ENCODE measurements at places on chromosomes 13 and 19. TPM values are rescaled to one million over a fixed set of nuclear protein-coding genes. Genes with fewer than 3 reads are reported as not detected.

Gene SELENOV
- 2.5 TPM for total RNA-seq

Gene HPN
- 0.79 TPM for total RNA-seq

Gene B3GLCT
- 12.9 TPM for total RNA-seq

Gene TUBA3C
- total RNA-seq: 306 TPM

Gene ZNF331
- 36.5 TPM for total RNA-seq

Gene FKRP
- 33.0 TPM for total RNA-seq

Gene CACNG8
- total RNA-seq: 0.94 TPM

Gene SPACA4
- total RNA-seq: 147 TPM

Gene RETN
- not detected for total RNA-seq

- H3K27me3 ChIP-seq: no peaks in the 10 kb centered on the region
- no peak for DNase-seq
- no peaks in the 10 kb centered on the region for H3K36me3 ChIP-seq
- no peaks in the 10 kb centered on the region for H3K4me1 ChIP-seq
- H3K4me3 ChIP-seq: no peak overlapping the region
Observed at GRCh38 chr13:32857689-32858088, 158.5 kb upstream of the KL start.

- H3K27me3 ChIP-seq: no peaks in the 10 kb centered on the region
- H3K4me3 ChIP-seq: no peak overlapping the region
- no peaks in the 10 kb centered on the region for H3K36me3 ChIP-seq
- H3K4me1 ChIP-seq: peaks cover 10% of the 10 kb centered on the region
- no peak overlapping the region for H3K27ac ChIP-seq
- DNase-seq: no peak
Observed at GRCh38 chr19:1896508-1896907, 8.7 kb upstream of the ADAT3 start.

- peak overlapping the region; percentile 89 for H3K27ac ChIP-seq
- H3K4me1 ChIP-seq: no peaks in the 10 kb centered on the region
- no peaks in the 10 kb centered on the region for H3K27me3 ChIP-seq
- H3K4me3 ChIP-seq: peak overlapping the region; percentile 62
Observed at GRCh38 chr19:50357178-50358100, 8.0 kb downstream of the NAPSA start.

DNA sequence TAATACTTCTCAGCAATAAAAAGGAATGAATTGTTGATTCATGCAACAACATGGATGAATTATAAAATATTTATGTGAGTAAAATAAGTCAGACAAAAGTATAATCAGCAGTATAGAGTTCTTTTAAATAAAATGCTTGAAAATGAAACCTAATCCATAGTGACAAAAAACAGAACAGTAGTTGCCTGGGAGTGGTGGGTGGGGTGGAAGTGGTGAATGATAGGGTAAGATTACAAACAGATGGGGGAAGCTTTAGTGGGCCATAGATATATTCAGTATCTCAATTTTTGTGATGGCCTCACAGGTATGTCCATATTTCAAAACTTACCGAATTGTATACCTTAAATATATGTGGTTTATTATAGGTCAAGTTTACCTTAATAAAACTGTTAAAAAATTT is 124.9 kb upstream of the UBL3 start:
- DNase-seq: no peak
- no peak overlapping the region for H3K4me3 ChIP-seq
- H3K36me3 ChIP-seq: no peaks in the 10 kb centered on the region
- H3K27ac ChIP-seq: no peak overlapping the region

DNA sequence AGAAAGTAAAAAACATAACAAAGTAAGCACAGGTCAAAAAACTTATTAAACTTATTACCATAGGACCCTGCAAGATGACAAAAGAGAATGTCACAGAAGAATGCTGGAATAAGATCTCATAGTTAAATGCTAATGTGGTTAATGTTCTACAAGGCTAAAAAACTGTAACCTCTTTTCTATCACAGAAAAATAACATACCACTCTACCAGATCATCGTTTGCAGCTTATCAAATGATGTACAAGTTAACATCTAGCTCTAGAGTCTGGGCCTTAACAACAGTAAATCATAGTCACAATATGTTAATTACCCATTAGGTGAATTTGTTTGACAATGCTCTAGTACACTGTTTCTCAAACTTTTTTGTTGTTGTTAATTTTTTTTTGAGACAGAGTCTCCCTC is 53.0 kb downstream of the NUFIP1 start:
- H3K36me3 ChIP-seq: no peaks in the 10 kb centered on the region
- H3K4me1 ChIP-seq: peaks cover 8% of the 10 kb centered on the region
- H3K27ac ChIP-seq: no peak overlapping the region
- H3K27me3 ChIP-seq: no peaks in the 10 kb centered on the region
- DNase-seq: no peak
- no peak overlapping the region for H3K4me3 ChIP-seq

- no peak for DNase-seq
- no peaks in the 10 kb centered on the region for H3K36me3 ChIP-seq
- H3K27ac ChIP-seq: no peak overlapping the region
- H3K4me3 ChIP-seq: no peak overlapping the region
- no peaks in the 10 kb centered on the region for H3K4me1 ChIP-seq
- H3K27me3 ChIP-seq: no peaks in the 10 kb centered on the region
Observed at GRCh38 chr13:110568612-110569011, 7.1 kb upstream of the RAB20 start.

DNA sequence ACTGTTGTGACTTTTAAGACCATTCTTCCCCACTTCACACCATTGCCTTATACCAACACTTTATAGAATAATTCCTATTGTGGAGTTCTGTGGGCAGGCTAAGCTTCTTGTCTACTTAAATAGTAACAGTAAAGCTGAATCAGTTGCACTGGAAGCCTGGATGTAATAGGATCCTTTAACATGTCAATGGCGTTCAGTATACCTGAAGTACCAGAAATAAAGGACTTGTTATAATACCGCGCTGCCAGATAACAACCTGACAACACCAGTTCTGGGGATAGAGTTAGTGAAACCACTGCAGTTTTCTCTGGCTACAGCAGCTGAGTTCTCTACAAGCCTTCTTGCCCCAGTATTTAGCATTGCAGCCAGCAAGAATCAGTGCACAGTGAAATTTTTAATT is 52.0 kb upstream of the TNFRSF19 start:
- H3K27me3 ChIP-seq: no peaks in the 10 kb centered on the region
- no peak overlapping the region for H3K4me3 ChIP-seq
- no peaks in the 10 kb centered on the region for H3K4me1 ChIP-seq
- no peaks in the 10 kb centered on the region for H3K36me3 ChIP-seq

GRCh38 chr19:1739960-1740629 is 13.2 kb upstream of the ONECUT3 start:
- no peak overlapping the region for H3K27ac ChIP-seq
- H3K4me1 ChIP-seq: no peaks in the 10 kb centered on the region
- H3K36me3 ChIP-seq: no peaks in the 10 kb centered on the region
- no peak overlapping the region for H3K4me3 ChIP-seq

DNA sequence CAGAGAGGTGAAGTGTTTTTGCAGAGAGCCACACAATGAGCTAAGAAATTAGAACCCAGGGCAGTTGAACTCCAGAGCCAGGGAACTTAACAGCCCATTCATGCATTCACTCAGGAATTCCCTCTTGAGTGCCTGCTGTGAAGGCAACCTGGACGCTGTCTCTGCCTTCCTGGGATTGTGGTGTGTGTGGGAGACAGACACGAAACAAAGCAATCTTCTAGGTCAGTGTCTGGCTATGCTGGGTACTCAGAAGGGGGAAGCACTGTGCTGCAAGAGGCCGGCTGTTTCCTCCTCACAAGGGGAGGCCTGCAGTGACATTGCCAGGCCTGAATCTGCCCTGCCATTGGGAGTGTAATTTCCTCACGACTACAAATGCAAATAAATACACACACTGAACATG is 9.7 kb downstream of the BCKDHA start:
- H3K36me3 ChIP-seq: no peaks in the 10 kb centered on the region
- H3K27ac ChIP-seq: no peak overlapping the region
- peak; percentile 56 for DNase-seq

DNA sequence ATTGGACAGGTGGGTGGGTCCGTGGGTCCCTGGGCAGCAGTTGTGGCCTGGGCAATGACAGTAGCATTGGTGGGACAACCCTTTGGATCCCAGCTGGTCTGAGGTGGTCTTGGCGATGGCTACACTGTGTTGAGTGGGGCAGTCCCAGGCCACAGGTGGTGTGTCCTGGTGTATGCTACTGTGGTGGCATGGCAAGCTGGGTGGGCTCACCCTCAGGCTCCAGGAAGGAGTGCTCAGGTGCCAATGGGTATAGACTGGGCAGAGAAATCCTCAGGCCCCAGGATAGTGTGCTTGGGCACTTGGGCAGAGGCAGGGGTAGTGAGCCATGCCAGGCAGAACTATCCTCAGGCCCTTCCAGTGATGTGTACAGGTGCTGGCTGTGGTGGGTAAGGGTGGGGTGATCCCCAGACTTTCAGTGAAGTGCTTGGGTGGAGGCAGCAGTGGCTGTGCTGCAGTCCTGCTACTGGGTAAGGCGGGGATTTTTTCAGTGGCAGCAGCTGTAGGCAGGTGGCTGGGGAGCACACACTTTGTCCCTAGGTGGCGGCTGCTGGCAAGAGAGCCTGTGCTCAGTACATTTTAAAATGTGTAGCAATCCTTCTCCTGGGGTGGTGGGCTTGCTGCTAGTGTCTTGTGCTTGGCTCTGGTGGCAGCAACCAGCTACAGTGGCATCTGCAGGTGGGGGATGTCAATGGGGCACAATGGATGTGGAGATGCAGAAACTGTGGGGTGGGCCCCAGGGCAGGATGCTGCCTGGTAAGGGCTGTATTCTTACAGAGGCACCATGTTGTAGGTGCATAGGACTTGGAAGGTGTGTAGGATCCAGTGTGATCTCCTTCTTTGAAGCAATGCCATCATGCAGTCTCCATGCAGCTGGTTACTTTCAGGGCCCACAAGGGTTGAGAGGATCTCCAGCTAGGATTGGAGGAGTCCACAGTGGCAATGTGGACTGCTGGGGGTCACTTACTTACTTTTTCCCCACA is 64.9 kb downstream of the DNAJC3 start:
- H3K27me3 ChIP-seq: no peaks in the 10 kb centered on the region
- no peak overlapping the region for H3K4me3 ChIP-seq
- H3K4me1 ChIP-seq: no peaks in the 10 kb centered on the region
- no peaks in the 10 kb centered on the region for H3K36me3 ChIP-seq
- H3K27ac ChIP-seq: no peak overlapping the region

DNA sequence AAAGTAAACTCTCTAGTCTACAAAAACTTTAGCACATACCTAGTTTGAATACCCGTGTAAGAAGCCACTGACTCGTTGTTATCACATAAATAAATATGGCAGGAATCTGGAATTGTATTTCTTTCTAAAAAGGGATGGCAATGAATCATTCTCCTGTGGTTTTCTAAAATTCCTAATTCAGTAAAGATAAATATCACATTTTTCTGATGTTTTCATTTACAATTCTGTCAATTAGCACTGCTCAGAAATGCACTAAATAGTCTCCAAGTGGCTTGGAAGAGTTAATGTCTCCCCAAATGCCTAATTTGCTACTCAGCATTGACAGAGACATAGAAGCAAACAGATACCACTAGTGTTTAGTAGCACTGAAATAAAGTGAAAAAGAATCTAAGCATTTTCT is 547.7 kb upstream of the SLITRK1 start:
- no peak overlapping the region for H3K4me3 ChIP-seq
- no peaks in the 10 kb centered on the region for H3K27me3 ChIP-seq
- no peaks in the 10 kb centered on the region for H3K4me1 ChIP-seq
- no peak for DNase-seq

- no peaks in the 10 kb centered on the region for H3K27me3 ChIP-seq
- no peaks in the 10 kb centered on the region for H3K36me3 ChIP-seq
- no peak overlapping the region for H3K4me3 ChIP-seq
- H3K27ac ChIP-seq: no peak overlapping the region
Observed at GRCh38 chr13:27534108-27534980, 84.0 kb upstream of the MTIF3 start.

- H3K4me3 ChIP-seq: no peak overlapping the region
- DNase-seq: peak; percentile 54
- H3K36me3 ChIP-seq: no peaks in the 10 kb centered on the region
- H3K4me1 ChIP-seq: peaks cover 34% of the 10 kb centered on the region
Observed at GRCh38 chr19:16258440-16258903, 60.8 kb downstream of the AP1M1 start.

- H3K36me3 ChIP-seq: no peaks in the 10 kb centered on the region
- DNase-seq: no peak
- no peaks in the 10 kb centered on the region for H3K27me3 ChIP-seq
- no peaks in the 10 kb centered on the region for H3K4me1 ChIP-seq
- no peak overlapping the region for H3K27ac ChIP-seq
Observed at GRCh38 chr19:46076031-46076880, 35.5 kb upstream of the IGFL4 start.

DNA sequence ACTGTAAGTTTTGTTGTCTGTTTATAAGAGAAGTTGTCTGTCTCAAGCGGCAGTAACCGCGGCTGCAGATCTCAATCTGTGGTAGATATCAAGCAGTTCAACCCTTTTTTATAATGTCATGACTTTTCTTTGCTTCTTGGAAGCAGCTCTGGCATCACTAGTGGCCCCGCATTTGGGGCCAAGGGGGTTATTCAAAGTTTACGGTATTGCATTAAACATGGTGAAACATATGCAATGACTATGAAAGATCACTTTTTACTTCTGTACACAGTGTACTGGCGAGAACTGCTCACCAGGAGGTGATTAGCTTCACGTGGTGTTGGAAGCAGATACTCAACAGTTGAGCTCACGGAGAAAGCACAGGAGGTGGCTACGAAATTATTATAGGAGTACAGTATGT is 4.6 kb upstream of the FFAR3 start:
- no peak overlapping the region for H3K27ac ChIP-seq
- H3K4me3 ChIP-seq: no peak overlapping the region
- DNase-seq: no peak

- DNase-seq: no peak
- H3K27ac ChIP-seq: peak overlapping the region; percentile 82
- peaks cover 3% of the 10 kb centered on the region for H3K4me1 ChIP-seq
- no peaks in the 10 kb centered on the region for H3K36me3 ChIP-seq
- H3K4me3 ChIP-seq: peak overlapping the region; percentile 68
- no peaks in the 10 kb centered on the region for H3K27me3 ChIP-seq
Observed at GRCh38 chr13:32316501-32316900, 1.2 kb downstream of the BRCA2 start.

DNA sequence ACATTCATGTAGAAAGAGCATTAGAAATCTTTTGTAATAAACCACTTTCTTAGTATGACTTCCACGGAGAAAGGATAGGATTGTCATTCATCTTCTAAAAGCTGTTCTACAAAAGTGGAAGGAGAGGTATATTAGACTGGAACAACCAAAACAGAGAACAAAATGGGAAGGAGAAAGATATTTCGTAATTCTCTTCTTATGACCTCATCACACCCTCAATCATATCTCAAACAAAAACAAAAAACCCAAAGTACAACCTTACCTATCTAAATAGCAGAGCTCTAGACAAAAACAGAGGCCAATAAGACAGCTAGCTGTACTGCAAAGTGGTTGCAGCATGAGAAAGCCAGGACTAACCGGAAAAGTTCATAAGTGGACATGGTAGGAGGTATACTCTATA is 46.3 kb downstream of the DACH1 start:
- no peak overlapping the region for H3K4me3 ChIP-seq
- no peaks in the 10 kb centered on the region for H3K4me1 ChIP-seq
- H3K36me3 ChIP-seq: no peaks in the 10 kb centered on the region
- DNase-seq: no peak

GRCh38 chr19:38729653-38730469 is 14.4 kb downstream of the CAPN12 start:
- no peak overlapping the region for H3K4me3 ChIP-seq
- H3K36me3 ChIP-seq: no peaks in the 10 kb centered on the region
- DNase-seq: peak; percentile 80
- peak overlapping the region; percentile 50 for H3K27ac ChIP-seq
- no peaks in the 10 kb centered on the region for H3K27me3 ChIP-seq
- H3K4me1 ChIP-seq: peaks cover 27% of the 10 kb centered on the region

Measured in testis (tissue), 5 donors.